ENCODE measurements at places on chromosomes 7 and 10. TPM values are rescaled to one million over a fixed set of nuclear protein-coding genes. Genes with fewer than 3 reads are reported as not detected.

DNA sequence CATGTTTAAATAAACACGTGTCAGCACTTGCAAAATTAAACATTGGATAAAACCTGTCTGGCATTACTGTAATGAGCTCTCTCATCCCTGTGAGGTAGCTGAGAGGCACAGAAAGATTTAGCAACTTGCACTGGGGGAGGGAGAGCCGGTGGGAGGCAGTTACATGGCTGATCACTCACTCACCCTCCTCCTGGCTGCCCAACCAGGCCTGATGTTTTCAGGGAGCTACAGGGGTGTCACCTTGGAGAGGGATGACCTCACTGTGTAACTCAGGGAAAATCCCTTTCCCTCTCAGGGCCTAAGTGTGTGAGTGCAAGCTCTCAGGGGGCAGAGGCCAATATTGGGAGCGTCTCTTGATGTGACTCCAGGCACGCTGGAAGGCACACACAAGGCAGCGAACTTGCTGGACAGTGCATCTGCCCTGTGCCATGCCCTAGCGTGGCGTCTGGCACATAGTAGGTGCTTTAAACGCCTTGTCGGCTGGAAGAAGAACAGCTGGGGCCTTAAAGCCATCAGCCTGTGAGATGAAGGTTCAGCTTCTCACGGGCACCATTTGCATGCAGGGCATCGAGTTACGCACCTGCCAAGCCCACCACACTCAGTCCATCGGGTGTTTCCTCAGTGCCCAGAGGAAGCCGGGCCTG is 51.1 kb downstream of the ELFN1 start:
- peak; percentile 9 for DNase-seq

- DNase-seq = no peak
Measured at GRCh38 chr7:69169386-69169785, 428.9 kb upstream of the AUTS2 start.

DNA sequence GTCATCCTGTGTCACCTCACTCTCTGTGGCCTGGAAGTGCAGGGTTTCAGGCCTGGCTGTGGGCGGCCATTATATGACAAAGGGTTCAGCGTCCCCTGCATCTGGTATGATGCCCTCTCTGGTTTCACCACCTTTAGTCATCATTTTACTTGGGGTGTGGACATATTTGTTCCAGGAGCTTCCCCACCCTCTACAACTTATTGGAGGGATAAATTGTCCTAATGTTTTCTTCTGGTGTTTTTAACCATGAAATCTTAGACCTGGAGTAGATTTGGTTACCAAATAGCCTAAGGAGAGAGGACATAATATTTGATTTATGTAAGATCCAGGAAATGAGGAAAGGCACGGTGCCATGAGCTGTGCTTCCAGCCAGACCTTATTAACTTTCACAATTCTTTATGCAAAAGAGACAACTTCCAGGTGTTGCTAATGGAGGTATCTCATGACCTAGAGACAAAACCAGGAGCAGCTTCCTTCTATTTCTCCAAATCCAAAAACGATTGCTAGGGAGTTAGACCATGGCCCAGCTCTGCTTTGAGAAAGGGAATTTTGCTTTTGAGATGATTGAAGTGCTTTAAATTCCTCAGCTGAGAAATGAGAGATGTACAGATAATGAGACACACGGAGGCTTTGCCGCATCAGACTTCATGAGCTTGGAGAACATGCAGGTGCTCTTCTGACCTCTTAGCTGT is 20.9 kb downstream of the WBP1L start:
- no peak for DNase-seq

SH2D4B gene
- total RNA-seq = not detected

GRCh38 chr10:110279407-110279986 is 25.2 kb downstream of the SMNDC1 start:
- peak; percentile 32 for DNase-seq

- DNase-seq = no peak
Measured at GRCh38 chr7:100171087-100171681, 2.8 kb upstream of the GAL3ST4 start.

NUTM2D gene
- total RNA-seq = 4.0 TPM

- no peak for DNase-seq
Measured at GRCh38 chr10:6701289-6701688, 121.2 kb upstream of the PRKCQ start.

DNA sequence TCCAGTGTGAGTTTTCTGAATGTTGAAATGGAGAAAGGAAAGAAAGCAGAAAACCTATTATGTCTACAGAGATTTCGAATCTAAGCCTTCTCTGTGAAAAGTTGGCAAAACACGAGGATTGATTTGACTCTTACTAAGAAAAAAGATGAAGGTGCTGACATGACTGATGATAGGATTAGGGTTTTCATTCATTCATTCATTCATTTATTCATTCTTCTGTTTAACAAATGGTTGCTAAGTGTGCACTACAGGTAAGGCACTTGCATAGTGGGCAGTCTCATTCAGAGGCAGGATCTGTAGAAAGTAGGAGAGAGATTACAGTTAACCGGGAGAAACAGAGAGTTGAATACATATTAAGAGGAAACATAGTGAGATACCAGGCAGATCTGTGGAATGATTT is 137.1 kb downstream of the ZNF365 start:
- no peak for DNase-seq

NEURL1 gene
- total RNA-seq = 1.3 TPM

RBP4 gene
- not detected for total RNA-seq

DNA sequence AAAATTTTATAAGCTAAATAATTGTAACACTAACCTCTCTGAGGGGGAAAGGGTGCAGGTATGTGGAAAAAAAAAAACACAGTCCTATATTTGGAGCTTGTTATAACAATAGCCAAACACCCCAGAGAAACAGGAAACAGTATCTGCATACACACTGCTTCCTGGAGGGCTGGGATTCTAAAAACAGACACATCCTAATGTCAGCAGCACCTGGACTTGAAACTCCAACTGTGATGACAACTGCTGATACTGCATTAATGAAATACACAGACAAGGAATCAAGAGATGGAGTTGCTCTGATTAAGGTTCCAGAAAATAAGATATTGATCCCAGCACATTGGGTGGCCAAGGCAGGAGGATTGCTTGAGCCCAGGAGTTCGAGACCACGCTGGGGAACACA is 9.3 kb downstream of the DAGLB start:
- no peak for DNase-seq

DNA sequence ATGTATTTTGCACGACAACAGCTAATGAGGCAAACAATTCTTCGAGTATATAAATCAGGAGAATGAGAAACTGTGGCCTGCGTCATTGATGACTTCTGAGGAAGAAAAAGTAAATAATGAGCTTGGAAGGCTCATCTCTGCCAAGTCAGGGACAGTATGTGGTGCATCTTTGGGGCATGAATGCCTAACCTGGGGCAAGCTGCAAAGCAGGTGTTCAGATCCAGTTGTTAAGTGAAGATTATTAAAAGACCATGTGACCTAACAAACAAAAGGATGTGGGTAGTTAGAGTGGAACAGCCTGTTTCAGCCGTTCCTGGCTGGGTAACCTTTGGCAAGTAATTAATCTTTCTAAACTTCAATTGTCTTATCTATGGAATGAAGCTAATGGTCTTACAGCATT is 93.0 kb downstream of the LYZL2 start:
- no peak for DNase-seq

- no peak for DNase-seq
Measured at GRCh38 chr7:471191-471865, 48.3 kb downstream of the PDGFA start.

GRCh38 chr10:90977162-90977854 is 56.4 kb upstream of the ANKRD1 start:
- DNase-seq = no peak

- DNase-seq = no peak
Measured at GRCh38 chr7:81036057-81036456, 117.2 kb upstream of the SEMA3C start.

LIPK gene
- not detected for total RNA-seq

DNA sequence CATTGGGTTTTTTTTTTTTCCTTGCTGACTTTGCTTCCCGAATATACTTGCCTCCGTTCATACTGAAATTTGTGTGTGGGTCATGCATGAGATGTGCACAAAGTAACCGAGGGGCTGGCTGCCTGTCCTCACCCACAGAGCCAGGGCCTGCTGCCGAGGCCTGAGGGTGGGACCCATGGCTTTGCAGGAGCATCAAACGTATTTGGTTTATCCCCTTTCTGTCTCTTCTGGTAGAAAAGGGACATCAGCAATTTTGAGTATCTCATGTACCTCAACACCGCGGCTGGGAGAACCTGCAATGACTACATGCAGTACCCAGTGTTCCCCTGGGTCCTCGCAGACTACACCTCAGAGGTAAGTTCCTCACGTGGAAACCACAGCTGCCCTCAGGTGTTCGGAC is 3.5 kb upstream of the LRRC18 start:
- no peak for DNase-seq

DNA sequence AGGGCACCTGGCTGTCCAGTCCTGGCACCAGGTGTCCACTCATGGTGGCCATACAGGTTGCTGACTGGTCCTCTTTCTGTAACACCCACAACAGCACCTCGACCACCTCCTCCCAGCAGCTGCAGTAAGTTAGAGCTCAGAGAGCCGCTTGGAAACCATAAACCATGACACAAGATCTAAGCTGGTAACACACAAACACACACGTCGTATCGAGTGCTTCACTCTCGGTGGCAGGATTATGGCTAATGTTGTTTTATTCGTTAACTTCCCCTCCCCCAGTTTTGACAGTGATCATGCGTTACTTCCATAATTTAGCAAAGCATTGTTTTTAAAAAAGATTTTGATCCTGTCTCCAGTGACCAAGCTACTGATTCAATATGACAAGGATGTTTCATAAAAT is 59.7 kb downstream of the CAMK2B start:
- no peak for DNase-seq

KLF14 gene
- not detected for total RNA-seq

DNA sequence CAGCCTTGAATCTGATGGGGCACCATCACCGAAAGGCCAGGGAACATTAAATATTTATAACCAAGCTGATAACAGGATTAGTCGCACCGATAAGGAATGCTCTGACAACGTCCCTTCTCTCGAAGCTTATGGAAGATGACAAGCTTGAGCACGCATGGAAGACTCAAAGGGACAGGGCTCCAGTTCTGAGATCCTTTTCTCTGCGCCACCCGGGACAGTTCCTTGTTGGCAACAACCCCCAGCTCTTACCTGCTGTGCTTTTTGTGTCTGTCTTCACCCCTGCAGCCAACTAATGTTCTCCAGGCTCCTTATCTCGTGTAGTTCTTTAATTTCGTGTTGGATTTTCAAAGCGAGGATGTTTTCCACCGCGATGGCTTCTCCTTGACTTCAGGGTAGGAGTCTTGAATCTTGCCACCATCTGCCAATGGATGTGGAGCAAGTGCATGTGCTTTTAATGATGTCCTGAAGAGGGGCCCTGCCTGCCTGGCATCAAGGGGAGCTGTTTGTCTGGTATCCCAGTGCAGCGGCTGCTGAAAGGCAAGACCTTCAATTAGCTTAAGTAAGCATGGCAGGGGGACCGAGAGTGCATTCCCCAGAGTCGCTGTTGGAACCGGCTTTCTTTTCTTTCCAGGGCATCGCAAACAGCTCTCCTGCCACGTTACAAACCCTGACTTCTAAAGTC is 354 bp upstream of the FERD3L start:
- no peak for DNase-seq

CD36 gene
- total RNA-seq = not detected

DNA sequence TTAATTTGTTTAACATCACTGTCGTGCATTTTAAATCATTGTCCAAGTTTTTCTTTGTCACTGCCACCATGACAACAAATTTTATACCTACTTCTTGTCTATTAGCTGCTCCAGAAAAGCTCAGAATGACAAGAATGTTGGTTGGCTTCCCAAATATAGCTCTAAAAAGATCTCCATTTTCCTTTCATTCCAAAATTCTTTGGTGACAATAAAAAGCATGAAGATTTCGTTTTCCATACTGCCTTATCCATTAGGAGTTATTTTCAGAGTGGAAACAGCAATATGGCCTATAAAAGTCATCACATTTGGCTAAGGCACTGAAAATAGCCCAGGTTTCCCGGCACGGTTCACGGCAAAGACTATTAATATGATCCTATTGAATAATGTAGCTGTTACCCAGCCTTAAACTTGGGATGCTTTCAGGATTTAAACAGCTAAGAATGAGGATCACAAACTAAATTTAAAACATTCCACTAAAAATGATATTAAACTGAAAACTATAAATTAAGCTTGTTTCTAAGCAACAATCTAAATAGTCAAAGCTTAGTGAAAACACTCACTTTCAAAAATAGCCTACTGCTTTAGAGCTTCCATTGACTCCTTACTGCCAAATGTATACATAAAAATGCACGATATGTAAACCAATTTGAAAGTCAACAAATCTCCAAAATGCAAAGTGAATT is 2.7 kb downstream of the CTTNBP2 start:
- no peak for DNase-seq

DNA sequence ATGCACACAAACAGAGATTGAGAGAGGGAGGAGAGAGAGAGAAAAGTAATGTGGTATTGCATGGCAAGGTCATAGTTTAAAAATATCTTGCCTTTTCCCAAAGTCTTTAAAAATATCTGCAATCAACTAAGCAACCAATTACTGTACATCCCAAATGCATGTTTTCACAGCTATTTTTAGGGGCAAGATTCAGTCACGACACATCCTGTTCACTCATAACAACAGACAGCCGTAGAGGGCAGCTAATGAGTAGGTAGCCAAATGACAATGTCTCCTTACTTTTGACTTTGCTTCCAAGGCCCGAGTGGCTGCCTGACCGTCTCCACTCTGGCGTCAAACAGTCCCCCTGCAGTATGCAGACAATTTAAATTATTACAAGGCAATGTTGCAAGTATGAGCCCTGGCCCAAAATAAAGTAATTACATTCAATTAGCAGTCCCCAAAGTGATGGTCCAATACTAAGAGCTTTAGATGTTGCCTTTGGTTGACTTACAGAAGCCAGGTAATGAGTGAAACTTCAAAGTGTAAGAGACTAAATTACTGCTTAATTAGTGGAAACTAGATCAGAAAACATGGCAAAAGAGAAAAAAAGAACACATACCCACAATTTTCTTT is 162.9 kb downstream of the MBL2 start:
- DNase-seq = no peak

Measured in kidney epithelial cell (primary cell).